Stimulated activated naive CD4-positive, alpha-beta T cell treated with Interleukin-2 at 50 U/mL for 16 hours (primary cell): ENCODE measurements at places on chromosomes 4 and X.

DNA sequence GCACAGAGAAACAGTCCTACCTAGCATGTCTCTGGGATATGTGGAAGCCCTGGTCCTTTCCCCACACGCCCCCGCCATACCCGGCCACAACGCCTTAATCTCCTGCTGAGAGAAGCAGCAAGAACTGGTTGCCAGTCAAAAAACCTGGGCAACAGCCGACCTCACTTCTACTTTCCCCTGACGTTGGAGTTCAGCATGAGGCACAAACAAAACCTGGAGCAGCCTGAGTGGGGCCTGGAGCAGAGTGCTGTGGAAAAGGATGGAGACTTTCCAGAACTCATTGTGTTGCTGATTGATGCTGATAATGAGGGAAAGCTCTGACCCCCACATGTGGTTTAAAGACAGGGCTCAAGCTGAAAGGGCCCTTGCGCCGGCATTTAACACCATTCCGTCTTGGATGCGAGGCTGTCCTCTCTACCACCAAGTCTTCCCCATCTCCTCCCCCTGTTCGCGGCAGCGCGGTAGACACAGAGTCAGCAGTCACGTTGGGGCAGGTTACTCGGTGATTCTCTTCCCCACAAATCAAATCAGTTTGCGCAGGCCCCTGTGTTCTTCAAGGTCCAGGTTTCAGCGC is 666 bp downstream of the CCDC158 start:
- DNase-seq, result no peak

GRCh38 chr4:10495651-10496050 is 38.4 kb upstream of the ZNF518B start:
- no peak for DNase-seq

DNA sequence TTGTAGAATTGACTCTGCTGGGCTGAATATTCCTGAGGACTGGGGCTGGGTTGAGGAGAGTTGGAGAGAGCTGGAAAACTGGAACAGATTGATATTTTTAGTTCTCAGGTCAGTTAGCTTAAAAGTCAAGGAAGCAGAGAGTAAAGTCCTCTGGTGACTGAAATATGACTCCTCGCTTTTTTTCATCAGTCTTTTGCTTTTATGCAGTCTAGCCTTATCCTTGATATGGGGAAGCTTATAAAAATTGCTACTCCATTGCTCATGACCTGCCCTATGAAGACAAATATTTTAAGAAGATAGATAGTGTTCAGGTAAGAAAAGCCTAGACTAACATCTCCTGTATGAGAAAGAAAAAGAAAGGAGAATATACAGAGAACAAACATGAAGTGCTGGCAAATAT is 152.7 kb downstream of the C4orf33 start:
- DNase-seq, result no peak

DNA sequence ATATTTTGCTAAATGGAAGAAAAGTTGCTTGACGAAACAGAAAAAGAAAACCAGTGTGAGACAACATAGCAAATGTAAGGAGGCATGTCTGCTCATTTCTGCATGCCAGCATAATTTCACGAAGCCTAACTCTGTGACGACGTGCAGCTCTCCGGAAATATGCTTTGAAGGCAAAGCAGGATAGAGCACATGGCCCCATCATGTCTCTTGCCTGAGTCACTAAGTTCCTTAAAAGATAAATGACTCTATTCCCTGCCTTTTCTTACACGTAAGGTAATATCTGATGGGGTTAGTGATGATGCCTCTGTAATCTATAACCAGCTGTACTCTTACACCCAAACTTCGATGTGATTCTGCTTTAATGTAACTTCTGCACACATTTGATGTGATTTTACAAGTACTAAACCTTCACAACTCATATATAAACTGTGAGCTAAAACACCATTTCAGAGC is 64.5 kb downstream of the ANXA3 start:
- DNase-seq, result no peak

DNA sequence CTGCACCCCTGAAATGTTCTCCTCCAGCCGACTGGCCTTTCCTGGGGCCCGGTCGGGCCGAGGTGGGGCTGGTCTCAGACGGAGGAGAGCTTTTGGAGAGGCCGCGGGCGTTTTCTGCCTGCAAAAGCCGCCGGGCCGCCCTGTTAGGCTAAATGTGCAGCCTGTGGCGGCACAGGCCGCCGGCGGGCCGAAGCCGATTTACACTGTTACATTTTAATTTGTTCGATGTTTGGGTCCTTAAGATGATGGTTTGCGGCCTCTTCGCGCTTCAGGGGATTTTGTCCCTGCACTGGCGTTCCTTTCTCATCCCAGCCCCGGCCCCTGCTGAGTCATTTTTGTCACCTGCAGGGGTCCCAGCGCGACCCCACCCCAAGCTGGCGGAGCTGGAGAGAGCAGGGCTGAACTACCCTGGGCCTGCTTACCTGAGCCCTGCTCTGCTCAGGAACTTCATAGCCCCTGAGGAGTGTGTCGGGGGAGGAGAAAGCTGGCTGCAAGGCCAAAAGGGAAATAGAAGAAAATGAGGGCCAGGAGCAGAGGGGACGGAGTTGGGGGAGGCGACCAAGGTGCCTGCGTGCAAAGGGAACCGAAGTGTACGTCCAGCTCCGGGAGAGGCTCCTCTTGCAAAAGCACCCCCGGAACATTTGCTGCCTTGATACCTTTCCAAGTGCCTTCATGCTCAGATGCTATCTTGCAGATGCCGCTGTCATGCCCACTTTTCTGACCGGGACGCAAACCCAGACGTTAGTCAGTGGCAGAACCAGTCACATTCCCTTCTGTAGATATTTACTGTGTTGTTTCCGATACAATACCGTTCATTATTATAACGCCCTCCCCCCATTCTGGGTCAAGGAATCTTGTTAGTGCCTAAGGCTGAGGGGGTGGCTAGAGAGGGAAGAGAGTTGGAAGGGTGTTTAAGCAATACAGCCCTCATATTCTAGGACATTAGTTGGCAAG is 977 bp upstream of the RBBP7 start:
- no peak for DNase-seq

DNA sequence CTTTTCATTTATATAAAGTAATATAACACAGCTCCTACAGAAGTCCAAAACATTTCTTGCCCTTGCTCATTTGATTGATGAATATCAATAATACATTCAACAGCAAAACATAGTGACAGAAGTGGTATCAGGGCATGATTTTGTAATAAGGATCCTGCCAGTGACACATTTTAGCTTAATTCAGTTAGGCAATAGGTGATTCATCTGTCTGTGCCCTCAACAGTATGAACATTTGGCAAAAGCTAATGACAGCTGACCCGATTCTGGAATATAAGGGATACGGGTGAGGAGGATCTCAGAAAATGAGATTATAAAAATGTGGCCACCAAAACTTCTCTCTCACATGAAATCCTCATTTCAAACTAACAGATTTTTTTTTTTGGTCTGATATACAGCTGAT is 294.0 kb downstream of the CAMK2D start:
- no peak for DNase-seq

- no peak for DNase-seq
Observed at GRCh38 chrX:29066516-29066915, 479.3 kb downstream of the IL1RAPL1 start.

DNA sequence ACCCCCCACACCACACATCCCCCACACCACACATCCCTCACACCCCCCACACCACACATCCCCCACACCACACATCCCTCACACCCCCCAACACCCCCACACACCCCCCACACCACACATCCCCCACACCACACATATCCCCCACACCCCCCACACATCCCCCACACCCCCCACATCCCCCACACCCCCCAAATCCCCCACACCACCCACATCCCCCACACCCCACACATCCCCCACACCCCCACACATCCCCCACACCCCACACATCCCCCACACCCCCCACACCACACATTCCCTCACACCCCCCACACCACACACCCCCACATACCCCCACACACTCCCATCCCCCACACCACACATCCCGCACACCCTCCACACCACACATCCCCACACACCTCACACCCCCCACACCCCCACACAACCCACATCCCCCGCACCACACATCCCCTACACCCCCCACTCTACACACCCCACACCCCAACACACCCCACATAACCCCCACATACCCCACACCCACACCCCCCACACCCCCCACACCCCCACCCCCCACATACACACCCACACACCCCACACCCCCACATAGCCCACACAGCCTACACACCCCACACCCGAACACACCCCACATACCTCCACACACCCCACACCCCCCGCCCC is 172.9 kb downstream of the DCLK2 start:
- DNase-seq, result no peak

DNA sequence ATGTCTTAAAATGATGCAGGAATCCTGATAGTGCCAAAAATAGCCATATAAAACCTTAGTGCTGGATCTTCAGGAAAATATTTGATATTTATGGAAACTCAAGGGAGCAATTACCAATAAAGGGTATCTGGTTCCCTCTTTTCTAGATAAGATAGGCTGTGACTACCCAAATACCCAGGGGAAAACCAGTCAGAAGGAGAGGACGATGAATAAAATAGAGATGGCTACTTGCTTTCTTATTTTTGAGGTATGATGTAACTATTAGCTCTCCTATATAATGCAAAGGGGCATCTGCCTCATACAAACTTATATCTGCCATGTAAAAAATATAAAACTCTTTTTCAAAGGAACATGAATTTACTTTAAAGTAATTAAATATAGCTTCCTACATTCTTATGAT is 23.4 kb upstream of the COX18 start:
- no peak for DNase-seq

GRCh38 chr4:4388311-4388790 is 1.4 kb downstream of the NSG1 start:
- DNase-seq, result no peak

DNA sequence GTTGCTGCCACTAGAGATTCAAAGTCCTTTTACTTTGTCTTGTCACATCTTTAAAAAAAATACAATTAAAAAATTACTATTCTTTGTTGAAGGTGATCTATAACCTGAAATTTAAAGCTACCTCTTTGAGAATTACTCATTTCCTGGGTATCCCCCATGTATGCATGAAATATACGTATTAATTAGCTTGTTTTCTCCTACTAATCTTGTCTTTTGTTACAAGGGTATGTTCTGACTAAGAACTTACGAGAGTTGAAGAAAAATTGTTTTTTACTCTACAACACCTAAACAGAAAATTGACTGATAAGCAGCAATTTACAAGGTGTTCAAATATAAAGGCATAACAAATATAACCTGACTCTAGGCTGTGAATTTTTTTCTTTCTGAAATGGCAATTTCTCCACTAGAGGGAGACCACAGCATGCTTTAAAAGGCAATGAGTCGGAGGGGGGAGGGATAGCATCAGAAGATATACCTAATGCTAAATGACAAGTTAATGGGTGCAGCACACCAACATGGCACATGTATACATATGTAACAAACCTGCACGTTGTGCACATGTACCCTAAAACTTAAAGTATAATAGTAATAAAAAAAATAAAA is 249.6 kb downstream of the OPHN1 start:
- no peak for DNase-seq

- DNase-seq, result no peak
Observed at GRCh38 chrX:13239272-13239671, 80.6 kb downstream of the ATXN3L start.

DNA sequence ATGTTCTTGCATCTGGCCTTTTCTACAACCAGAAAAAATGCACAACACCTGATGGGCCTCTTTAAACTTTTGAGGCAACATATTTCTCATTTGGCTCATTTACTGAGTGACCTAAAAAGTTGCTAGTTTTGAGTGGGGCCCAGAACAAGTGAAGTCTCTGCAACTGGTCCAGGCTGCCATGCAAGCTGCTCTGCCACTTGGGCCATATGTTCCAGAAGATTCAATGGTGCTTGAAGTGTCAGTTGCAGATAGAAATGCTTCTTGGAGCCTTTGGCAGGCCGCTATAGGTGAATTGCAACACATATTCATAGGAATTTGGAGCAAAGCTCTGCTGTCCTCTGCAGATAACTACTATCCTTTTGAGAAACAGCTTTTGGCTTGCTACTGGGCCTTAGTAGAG is 66.4 kb upstream of the RLIM start:
- DNase-seq, result no peak
